GM13977 (cell line): ENCODE measurements at places on chromosomes 7 and 10.

DNA sequence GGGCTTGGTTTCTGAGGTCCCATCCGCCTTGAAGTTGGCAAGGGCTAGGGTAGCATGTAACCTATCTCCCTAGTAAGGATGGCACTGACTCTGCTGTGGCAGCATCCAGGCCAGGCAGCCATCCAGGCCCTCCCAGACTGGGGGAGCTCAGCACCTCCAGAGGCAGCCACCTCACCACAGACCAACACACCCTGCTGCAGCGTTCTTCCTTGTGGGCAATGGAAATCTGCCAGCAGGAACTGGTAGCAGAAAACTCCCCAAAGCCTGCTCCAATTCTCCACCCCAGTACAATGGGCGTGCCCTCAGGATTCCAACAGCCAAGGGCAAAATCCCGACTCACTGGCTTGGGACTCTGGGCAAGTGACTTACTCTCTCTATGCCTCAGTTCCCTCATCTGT, 27.5 kb downstream of the DLG5 start:
- DNase-seq: no peak

DNA sequence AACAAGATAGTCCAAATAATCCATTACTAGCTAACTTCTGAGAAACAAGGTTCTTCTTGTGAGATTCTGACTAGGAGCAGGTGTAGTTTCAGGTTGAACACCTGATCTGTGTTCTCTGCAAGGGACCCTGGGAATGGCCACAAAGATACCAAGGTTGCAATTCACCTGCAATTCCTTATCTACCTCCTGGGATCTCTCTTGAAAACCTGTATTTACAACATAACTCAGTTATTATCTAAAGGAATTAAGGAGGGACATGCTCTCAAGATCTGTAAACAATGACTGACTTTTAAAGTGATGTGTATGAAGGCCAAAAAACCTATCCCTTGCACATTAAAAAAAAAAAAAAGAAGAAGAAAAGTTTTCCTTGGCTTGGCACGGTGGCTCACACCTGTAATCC, 54.8 kb downstream of the ABLIM1 start:
- DNase-seq: no peak

- peak; percentile 45 for DNase-seq
Observed at GRCh38 chr7:22884911-22885788, 62.5 kb upstream of the TOMM7 start.

DNA sequence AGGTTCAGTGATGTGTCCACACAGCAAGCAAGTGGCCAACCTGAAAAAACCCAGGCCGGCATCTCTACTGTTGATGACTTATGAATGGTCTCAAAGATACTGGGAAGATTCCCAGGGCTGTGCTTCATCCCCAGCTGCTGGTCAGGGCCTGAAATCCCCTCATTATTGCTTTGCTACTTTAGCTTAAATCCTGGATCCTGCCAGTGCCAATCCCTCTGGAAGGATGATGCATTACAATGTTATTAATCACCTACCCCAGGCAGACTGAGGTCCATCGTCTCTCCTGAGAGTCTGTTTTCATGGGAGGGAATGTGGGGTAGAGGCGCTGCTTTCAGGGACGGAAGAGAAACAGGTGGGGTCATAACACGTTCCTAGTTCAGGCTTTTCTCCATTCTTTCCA, 371.6 kb downstream of the RPS24 start:
- no peak for DNase-seq

GRCh38 chr10:7507887-7508726, 97.3 kb upstream of the SFMBT2 start:
- DNase-seq: no peak

DNA sequence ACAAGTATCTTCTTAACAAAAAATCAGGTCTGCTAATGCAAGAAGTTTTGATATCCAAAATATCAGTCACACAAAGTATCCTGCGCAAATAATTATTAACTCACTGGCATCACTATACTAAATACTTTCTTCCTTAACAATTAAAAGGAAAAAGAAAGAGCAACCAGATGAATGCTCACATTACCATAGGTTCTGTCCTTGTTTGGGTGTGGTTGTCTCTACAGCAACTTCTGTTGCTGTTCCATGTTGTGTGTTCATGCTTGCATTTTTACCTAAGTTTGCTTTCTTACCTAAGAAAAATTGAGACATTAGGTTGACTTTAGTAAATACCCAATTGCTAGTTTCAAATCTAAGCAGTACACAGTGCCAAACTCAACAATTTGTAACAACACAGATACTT, 32.5 kb downstream of the FZD9 start:
- DNase-seq: no peak

- no peak for DNase-seq
Observed at GRCh38 chr10:126691456-126691855, 21.0 kb upstream of the C10orf90 start.

GRCh38 chr10:690372-691161, 1.1 kb upstream of the DIP2C start:
- DNase-seq: peak; percentile 23

GRCh38 chr10:22752272-22752889, 38.0 kb upstream of the PIP4K2A start:
- DNase-seq: no peak

GRCh38 chr7:158318511-158318913, 269.1 kb downstream of the PTPRN2 start:
- DNase-seq: no peak

DNA sequence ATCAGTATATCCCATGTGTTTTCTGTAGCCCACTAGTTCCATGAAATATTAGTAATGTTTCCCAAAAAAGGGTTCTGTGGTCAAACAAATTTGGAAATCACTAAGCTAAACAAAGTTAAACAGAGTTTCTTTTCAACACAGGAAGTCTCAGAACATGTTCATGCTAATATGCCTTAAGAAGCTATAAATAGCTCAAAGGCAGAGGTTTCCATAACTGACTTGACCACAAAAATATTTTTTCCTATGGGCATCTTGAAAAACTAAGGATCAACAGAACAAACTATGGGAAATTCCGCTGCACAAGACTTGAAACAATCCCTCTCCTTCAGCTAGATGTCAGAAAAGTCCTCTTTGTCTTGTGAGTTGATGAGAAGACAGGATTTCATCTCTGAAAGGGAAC, 59.7 kb downstream of the SEM1 start:
- no peak for DNase-seq

DNA sequence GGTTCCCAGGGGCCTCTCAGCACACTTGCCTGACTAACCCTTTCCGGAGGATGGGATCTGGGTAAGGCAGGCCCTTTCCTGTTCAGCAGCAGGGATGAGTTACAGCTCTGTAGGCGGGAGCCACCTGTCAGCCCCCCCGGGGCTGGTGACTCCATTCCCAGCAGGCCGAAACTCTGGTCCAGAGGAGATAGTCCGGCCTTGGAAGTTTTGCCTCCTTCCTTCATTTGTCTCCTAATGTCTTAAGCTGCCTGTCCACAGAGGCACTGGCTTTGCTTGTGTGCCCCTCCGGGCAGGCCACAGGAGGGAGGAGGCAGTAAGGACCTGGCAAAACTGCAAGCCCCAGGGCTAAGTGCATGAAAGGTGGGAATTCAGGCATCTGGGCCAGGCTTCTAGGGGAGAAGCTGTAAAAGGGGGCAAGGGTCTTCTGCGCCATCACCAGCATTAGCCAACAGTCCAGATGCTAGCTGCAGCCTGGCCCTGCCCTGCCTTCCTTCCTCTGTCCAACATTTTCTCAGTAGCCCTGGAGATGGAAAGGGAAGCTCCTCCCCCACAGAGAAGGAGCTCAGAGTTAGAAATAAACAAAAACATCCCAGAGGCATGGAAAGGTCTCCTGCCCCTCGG, 1.2 kb downstream of the ADIRF start:
- DNase-seq: no peak

DNA sequence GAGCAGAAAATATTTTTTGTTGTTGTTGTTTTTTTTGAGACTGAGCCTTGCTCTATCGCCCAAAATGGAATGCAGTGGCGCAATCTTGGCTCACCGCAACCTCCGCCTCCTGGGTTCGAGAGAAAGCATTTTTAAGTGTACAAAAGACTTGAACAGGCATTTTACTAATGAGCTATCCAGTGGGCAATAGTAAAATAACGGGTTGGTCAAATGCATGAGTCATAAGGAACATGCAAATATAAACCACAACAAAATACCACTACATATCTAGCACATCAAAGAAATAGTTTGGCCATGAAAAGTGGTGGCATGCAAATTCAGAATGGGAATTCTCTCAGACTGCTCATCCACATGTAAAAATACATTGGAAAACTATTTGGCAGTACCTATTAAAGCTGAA, 71.7 kb upstream of the TMEM106B start:
- DNase-seq: no peak

GRCh38 chr10:100782461-100783244, 37.3 kb downstream of the PAX2 start:
- no peak for DNase-seq

- no peak for DNase-seq
Observed at GRCh38 chr7:27651702-27652101, 11.0 kb downstream of the HIBADH start.

GRCh38 chr10:18140149-18140956, at the start of gene CACNB2:
TSS of gene CACNB2 (plus strand) at chr10:18140424.
- peak; percentile 42 for DNase-seq

DNA sequence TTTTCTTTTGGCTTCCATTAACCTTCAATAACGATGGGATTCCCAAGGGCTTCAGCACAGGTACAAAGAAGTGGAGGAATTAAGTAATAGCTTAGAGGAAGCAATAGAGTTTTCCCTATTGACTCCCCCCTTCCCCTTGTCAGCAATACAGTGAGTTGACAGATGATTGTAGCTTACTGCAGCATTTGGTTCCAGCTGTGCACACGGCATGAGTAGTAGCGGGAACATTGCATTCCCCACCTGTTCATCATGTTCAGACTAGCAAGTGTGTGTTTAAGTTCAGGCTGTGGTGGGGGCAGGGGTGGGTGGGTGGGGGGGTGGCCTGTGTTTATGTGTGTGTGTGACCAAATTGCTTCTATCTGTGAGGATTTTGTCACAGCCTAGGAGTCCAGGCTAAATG, 4.6 kb upstream of the ADRA2A start:
- DNase-seq: no peak

DNA sequence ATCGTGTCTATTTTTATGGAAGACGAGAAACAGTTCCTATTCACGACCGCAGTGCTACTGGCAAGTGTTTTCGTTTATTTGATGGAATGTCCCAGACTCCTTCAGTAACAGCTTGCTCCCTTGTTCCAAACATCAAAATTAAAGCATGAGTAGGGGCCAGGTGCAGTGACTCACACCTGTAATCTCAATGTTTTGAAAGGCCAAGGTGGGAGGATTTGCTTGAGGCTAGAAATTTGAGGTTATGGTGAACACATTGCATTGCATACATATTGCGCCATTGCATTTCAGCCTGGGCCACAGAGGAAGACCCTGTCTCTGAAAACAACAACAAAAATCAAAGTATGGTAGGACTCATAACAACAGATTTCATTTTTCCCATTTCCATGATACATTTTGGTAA, 22.8 kb downstream of the PTTG1IP2 start:
- no peak for DNase-seq

- DNase-seq: no peak
Observed at GRCh38 chr7:120981888-120982615, 6.5 kb upstream of the CPED1 start.

- DNase-seq: no peak
Observed at GRCh38 chr7:121275204-121275603, 53.6 kb upstream of the WNT16 start.

GRCh38 chr10:60399328-60399727, 9.7 kb upstream of the ANK3 start:
- DNase-seq: no peak

DNA sequence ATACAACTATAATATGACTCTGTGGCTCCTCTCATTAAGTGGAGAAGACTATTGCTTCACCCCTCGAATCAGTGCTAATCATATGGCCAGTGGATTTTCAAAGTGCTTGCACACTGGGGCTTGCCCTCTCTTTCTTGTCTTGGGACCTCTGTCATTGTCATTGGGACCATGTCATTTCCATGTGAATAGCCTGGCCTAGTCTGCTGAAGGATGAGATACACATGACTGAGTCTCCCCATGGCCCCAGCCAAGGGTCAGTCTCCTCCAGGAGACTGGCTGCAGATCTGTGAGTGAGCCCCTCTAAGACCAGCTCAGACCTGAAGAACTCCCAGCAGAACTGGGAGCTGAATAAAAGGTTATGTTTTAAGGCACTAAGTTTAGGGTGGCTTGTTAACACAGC, 39.5 kb downstream of the PKD1L1 start:
- DNase-seq: no peak

- DNase-seq: peak; percentile 90
Observed at GRCh38 chr10:123994417-123995081, 98.8 kb downstream of the CHST15 start.

DNA sequence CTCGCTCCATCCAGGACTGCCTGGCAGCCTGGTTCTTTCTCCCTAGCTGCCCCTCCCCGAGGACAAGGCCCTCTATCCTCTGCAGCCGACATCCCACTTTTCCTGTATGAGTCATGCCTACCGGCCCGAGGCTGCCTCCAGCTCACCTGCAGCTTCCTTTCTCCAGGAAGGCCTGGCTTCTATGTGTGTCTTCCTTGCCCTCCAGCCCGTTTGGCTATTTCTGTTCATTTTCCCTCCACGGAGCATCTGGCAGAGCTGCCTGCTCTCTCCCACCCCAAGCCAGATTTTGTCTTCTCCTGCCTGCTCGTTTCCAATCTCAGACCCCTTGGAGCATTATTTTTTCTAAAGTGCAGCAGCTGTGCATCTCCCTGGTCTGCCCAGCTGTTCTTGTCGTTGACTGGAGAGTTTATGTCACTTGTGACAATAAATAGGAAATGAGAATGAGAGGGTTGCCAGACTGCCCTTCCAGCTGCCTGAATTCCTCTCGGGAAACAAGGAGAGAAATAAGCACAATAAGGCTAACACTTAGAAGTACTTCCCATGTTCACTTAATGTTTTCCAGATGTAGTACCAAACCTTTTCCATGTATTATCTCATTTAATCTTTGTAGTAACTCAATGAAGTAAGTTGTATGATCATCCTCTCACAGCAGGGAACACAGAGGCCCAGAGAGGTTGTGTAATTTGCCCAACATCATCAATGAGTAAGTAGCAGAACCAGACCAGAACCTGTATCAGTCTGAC, 19.7 kb downstream of the UBTD1 start:
- DNase-seq: no peak

- DNase-seq: peak; percentile 67
Observed at GRCh38 chr7:100435401-100436304, 644 bp downstream of the PPP1R35 start.

GRCh38 chr10:23436983-23437382, 1.9 kb upstream of the OTUD1 start:
- no peak for DNase-seq

DNA sequence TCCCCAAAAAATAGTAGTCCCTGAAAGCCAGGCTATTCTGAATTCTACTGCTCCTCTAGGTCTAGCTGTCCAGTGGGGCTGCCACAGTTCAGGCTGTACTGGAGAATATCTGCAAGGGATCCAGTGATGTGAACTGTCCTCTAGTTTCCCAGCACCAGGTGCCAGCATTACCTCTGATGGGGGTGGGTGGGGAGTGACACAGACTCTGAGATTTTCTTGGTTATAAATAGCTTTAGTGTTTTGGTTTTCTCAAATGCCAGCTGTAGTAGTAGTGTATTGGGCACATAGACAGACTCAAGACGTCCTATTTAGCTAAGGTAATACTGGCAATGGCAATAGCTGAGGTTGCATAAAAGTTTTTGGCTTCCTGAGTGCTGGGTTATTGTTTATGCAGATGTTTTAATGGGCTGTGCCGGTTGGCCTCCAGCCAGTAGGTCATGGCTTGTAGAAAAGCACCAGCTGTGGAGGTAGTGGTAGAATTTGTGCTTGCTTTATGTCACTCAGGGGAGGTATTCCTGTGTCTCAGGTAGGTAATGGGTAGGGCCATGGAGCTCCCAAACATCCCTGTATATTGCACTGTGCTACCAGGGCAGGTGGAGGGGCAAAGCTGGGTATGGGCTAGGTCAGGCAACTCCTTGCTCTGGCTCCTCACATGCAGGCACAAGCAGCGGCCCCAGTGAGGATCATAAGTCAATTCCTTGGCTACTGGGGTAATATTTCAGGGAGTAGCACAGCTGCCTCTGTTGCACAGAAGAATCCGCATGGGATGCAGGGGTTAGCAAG, 338.7 kb upstream of the LRRTM3 start:
- DNase-seq: no peak
